ENCODE measurements at places on chromosomes 13 and 19.

GRCh38 chr13:40190641-40191100 is 475.8 kb downstream of the FOXO1 start:
- peak; percentile 48 for DNase-seq

- DNase-seq = no peak
Measured at GRCh38 chr13:33489563-33489962, 204.0 kb upstream of the STARD13 start.

- DNase-seq = no peak
Measured at GRCh38 chr19:5150902-5151741, 182.2 kb downstream of the KDM4B start.

GRCh38 chr13:99353836-99354235 is 46.6 kb upstream of the GPR183 start:
- DNase-seq = no peak

DNA sequence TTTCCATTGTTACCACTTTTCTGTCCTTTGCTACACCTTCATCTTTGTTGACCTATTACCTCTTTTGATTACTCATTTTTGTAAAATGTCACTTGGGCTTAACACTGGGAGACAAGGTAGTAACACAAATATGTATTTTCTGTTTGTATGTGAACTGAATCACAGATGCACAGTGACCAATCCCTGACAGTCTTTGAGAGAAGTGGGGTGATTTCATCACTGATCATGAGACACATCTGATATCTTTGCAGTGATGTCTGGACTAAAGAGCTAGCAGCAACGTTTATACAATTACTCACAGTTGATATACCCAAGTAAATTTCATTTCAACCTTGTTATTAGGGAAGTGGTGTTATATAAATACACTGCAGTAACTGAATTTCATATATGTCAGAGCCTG is 1397.4 kb upstream of the SPRY2 start:
- DNase-seq = no peak

DNA sequence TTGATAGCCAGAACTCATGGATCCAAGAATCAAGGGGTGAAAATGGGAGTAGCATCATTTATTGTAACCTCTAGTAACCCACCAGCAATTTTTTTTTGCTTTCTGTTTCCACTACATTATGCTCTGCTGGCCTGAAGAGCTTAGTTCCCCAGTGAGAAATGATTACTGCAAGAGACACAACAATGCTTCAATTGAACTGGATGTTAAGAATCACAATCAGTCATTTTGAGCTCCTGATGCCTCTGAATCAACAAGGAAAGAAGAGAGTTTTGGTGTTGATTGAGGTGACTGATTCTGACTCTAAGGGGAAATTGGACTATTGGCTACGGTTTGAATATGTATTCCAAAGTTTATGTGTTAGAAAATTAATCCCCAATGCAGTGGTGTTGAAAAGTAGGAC is 1084.4 kb downstream of the SLITRK1 start:
- no peak for DNase-seq

GRCh38 chr13:36875431-36875830 is 44.6 kb downstream of the SMAD9 start:
- DNase-seq = no peak

GRCh38 chr19:30406220-30407067 is 34.3 kb downstream of the ZNF536 start:
- peak; percentile 3 for DNase-seq

DNA sequence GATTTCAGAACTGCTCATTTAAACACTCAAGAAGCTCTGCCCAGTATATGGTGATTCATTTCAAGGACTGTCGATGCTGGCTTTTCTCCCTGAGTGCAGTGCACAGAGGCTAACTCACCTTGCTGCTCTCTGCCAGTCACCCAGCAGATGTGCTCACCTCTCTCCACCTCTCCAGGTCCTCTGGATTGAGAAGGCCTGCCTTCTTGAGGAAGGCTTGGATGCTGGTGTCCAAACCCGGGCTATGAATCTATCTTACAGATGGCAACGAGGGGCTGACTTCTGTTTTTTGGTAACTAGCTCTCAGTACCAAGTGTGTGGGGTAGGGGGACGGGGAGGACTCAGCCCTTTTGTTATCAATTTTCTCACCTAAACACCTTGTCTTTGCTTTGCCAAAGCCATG is 47.6 kb downstream of the TEX29 start:
- no peak for DNase-seq

Data from T-helper 2 cell (primary cell).